ENCODE measurements at places on chromosomes 4 and X.

- no peak for DNase-seq
Observed at GRCh38 chr4:37827030-37827685, 672 bp downstream of the PGM2 start.

DNA sequence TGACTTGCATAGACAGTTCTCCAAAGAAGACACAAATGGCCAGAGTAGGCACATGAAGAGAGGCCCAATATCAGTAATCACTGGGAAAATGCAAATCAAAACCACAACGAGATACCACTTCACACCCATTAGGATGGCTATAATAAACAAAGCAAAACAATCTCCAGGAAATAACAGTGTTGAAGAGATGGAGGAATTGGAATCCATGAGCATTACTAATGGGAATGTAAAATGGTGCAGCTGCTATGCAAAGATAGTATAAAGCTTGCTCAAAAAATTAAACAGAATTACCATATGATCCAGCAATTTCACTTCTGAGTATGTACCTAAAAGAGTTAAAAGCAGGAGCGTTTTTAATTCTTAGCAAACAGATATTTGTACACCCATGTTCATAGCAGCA is 17.0 kb upstream of the TMEM33 start:
- DNase-seq: no peak

DNA sequence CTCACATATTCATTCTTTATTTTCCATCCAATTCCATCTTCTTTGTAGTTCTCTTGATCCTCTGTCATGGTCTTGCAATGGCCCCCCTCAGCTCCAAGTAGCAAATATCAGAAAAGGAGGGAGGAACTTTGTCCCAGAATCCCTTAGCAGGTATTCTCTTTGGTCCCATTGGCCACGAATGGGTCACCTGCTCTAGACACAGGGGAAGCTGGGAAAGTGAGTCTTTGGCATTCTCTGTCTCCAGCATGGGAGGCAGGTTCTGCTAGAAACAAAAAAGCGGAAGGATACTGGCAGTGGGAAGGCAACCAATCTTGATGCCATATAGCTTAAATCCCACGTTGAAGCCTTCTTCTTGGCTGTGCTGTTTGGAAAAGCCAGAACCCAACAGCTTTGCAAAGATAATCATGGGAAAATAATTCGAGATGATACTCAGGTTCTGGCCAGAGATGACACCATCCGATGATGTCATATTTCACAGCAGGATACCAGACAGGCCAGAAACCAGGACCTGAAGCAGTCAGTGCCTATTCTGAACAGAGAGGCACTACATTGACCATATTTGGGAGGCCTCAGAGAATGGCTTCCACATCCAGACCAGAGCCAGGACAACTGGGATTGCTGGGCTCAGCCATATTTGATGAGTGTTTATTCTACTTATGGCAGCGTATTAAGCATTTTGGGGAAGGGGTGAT is 110.4 kb upstream of the ATXN3L start:
- DNase-seq: no peak

GRCh38 chrX:19291086-19291485 is 52.6 kb upstream of the PDHA1 start:
- DNase-seq: no peak

DNA sequence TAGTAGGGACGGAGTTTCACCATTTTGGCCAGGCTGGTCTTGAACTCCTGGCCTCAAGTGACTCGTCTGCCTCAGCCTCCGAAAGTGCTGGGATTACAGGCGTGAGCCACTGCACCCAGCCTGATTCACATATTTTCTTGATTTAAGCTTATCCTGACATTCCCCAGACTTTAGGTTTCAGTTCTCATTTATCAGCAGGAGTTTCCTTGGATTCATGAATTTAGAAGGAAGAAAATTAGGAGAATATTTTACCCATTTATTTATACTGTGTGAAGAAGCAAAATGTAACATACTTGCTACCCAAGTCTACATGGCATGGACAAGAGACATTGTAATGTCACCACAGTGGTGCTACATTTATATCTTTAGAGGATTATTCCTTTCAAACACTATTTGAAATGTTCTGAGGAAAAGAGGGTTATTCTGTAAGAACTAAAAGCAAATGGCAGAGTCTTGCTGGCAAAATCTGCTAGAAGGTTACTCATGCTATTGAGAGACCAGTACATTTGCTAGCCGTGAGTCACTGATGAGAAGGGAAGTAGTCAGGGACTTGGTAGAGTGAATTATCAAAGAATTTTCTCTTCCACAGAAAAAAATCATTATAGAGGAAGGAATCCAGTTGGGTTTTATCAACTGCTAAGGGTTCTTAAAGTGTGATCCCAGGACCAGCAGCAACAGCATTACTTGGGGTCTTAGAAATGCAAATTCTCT is 26.1 kb upstream of the CFAP299 start:
- DNase-seq: no peak

DNA sequence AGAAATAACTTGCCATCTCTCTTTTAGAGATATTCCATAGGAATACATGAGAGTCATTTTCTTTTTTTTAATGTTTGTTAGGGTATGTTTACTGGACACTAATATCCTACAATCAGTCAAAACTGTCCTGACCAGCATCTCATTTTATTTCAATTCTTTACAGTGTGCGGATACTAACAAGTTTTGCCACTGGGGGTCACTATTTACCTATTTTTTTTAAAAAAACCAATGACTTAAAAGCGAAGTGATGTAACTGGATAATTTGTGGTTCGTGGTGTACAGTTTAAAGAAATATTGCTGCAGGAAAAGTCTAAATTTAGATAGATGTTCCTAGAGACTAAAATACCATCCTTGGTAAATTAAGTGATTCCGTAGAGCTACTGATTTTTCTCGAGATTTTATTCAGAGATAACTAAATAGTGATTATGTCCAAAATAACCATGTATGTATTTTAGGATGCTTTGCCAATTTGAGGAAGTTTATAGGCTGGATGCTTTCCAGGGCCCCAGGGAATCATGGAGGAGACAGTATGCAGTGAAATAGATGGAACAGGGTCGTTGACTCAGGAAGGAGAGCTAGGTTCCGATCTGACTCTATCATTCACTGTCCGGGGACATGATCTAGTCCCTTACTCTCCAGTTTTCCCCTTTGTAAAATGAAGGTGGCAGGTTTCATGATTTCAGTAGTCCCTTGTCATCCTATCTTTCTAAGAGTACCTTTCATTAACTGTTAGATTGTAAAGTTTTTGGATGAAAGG is 34.0 kb upstream of the GNPDA2 start:
- DNase-seq: no peak

GRCh38 chrX:360496-361150 is 26.1 kb downstream of the PPP2R3B start:
- DNase-seq: no peak

DNA sequence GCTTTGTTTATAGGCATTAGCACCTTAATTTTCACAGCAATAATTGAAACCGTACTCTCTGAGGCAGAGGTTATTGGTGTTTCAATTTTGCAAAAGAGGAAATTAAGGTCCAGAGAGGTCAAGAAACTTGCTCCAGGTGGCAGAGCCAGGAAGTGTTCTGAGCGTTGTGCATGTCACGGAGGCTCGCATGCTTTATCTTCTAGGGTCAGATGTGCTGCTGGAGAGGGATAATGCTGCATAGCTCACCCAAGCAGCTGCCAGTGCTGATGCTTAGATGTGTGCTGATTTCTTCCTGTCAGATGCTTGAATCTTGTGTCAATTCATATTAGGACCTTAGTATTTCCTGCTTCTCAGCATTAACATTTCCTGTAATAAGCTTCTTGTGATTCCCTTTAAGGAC is 13.0 kb upstream of the FGF5 start:
- no peak for DNase-seq

DNA sequence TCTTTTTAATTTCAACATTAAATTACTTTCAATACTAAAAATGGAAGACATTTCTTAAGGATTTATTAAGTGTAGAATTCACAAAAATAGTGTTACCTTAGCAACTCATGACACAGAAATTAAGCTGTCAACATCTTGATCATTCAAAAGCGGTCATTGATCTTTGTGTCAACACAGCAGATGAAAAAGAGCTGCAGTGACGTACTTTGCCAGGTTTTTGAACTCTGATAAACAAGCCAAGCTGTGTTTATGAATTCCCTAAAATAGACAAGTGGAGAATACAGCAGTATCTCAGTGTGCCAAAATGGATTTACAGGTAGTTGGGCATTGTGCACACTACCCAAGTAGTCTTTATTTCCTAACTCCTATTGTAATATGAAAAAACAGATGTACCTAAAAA is 1141.8 kb upstream of the PCDH7 start:
- DNase-seq: no peak

- no peak for DNase-seq
Observed at GRCh38 chr4:98516042-98516440, 142.4 kb downstream of the TSPAN5 start.

DNA sequence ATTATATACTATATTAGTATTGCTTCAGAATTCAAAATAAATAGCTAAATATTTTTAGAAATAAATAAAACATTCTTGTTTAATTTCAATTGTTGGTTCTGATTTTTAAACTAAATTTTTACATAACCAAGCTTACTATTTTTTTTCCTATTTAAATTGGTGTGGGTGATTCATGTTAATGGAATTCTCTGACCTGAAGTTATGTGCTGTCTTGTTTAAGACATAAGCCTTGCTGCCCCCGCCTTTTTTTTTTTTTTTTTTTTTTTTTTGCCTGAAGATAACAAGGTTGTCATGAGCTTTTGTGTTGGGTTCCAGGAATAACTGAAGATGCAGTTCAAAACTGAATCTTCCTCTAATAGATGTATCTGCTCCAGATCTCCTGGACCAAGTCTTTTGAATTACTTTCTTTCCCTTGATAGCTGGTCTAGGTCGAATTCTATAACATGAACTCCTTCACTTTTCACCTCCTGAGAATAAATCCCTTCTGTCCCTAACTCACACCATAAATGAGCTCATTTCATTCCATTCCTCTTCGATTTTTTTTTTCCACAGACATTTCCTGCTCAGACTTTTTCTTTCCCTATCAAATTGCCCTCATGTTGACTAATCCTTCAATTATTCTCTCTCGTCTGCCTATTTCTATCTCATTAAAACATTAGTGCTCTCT is 261.5 kb upstream of the FTHL17 start:
- DNase-seq: no peak

- DNase-seq: no peak
Observed at GRCh38 chrX:131366407-131366806, 77.3 kb upstream of the IGSF1 start.

- peak; percentile 9 for DNase-seq
Observed at GRCh38 chr4:55396308-55397125, 760 bp downstream of the TMEM165 start.

- no peak for DNase-seq
Observed at GRCh38 chr4:90950385-90950841, 823.2 kb downstream of the CCSER1 start.

GRCh38 chr4:140085062-140085622 is 68.8 kb downstream of the MAML3 start:
- DNase-seq: no peak

DNA sequence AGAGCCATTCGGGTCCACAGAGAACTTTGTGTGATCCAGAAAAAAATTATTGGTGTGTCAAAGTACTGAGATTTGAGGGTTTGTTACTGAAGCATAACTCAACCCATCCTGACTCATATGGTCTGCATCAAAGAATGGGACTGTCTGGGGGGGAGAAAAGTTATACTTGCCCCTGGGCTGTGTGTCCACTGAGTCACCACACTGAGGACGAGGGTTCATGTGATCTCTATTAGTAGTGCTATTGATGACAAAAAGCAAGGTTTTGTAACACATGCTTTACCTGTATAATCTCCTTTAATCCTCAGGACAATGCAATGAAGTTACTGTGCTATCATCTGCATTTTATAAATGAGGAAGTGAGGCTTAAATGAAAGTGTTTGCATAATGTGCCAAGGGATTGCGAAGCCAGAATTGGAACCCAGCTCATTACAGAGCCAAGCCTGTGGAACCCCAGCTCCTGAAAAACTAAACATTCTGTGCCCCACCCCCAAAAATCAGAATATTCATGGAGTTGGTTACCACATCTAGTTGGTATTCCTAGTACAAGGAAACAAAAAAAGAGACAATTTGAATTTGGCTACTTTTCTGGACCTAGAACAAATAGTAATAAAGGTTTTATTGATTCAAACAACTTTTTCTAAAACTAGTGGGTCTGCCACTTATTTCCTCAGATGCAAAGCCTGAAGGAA is 31.2 kb downstream of the CCDC149 start:
- DNase-seq: no peak

DNA sequence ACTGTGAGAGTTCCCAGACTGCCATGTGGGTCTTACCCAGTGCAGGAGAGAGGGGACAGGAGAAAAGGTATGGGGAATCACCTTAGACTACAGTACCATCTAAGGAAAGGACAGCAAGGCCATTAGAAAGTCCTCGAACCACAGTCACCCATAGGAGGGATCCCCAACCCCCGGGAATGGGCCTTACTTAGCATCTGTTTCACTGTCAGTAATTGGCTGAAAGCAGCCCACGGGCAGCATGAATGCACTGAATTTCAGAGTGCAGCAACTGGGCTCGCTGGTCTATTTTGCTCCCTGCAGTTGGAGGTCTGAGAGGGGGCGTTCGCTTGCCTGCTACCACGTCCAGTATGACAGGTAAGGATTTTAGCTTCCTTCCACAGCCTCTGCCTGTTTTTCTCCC is 50.4 kb upstream of the KLHL8 start:
- no peak for DNase-seq

DNA sequence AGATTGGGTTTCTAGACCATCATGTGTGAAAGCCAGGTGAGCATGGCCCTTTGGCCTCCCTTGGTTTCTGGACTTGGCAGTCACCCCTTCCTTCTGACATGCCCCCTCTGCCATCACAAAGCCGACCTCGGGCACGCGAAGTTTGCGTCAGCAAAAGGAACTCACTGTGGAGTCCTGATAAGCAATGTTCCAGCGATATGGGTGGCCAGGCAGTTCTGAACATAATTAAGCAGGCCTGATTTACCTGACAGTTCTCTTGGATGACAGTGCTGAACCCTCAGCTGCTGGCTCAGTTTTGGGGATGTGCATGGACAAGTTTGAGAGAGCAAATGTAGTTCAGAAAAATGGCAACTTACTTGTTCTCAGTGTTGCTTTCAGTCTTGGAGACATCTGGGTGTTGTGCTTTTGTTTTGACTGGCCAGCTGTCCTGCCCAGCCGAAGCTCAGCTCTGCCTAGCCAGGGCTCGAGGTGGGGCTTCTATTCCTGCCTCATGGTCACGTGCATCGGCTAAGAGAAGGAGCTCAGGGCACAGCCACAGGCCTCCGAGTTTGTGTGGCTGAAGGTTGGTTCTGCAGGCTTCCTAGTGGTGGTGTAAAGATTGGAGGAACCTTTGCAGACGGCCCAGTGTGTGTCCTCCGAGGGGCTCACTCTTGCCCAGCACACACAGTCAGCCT is 78.3 kb downstream of the CLDN34 start:
- DNase-seq: no peak
